HT1080 (cell line): ENCODE measurements at places on chromosomes 3 and 15. TPM values are rescaled to one million over a fixed set of nuclear protein-coding genes. Genes with fewer than 3 reads are reported as not detected.

DNA sequence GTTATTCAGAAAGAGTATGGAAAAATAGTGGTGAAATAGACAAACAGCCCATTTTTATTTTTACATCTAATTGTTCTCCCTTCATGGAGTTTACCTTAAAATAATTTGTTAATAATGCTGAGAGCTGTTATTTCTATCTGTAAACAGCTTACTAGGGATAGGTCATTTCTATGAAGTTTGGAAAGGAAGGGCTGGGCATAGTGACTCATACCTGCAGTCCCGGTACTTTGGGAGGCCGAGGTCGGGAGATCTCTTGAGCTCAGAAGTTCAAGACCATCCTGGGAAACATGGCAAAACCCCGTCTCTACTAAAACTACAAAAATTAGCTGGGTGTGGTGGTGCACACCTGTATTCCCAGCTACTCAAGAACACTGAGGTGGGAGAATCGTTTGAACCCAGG is 624.3 kb upstream of the LMCD1 start:
- DNase-seq: no peak

DNA sequence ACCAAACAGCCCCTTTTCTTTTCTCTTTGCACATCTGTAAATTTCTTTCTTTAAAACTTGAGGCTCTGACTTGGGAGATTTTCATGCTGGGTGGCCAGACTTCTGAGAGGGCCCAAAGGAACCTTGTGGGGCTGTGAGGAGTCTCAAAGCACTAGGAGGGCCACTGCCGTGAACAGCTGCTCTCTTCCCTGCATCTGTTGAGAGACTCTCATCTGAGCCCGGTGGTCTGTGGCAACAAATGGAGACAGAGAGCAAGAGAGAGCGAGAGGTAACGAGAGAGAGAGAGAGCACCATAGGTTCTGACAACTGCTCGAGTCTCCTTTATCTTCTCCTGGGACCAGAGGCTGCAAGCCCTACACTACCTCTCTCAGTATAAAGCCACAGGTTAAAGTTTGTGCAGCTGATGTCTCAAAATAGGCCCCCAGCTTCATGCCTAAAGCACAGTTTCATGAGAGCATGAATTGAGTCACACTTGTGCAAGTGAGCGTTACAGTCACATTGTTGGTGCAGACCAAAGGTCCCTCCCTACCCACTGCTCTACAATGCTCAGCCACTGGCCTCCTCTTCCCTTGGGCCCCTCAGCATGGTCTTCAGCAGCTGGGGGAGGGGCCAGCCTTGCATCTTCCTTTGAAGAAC is 60.7 kb downstream of the ZNF621 start:
- DNase-seq: no peak

- peak; percentile 74 for DNase-seq
Observed at GRCh38 chr3:150216041-150216811, 191.9 kb upstream of the TSC22D2 start.

- DNase-seq: no peak
Observed at GRCh38 chr15:79653533-79653932, 221.4 kb downstream of the MINAR1 start.

- DNase-seq: no peak
Observed at GRCh38 chr15:78749831-78750230, 61.4 kb downstream of the ADAMTS7 start.

- peak; percentile 74 for DNase-seq
Observed at GRCh38 chr3:44000586-44000985, 241.1 kb upstream of the TOPAZ1 start.

GRCh38 chr3:58794750-58795149 is 128.2 kb upstream of the FAM3D start:
- DNase-seq: no peak

DNA sequence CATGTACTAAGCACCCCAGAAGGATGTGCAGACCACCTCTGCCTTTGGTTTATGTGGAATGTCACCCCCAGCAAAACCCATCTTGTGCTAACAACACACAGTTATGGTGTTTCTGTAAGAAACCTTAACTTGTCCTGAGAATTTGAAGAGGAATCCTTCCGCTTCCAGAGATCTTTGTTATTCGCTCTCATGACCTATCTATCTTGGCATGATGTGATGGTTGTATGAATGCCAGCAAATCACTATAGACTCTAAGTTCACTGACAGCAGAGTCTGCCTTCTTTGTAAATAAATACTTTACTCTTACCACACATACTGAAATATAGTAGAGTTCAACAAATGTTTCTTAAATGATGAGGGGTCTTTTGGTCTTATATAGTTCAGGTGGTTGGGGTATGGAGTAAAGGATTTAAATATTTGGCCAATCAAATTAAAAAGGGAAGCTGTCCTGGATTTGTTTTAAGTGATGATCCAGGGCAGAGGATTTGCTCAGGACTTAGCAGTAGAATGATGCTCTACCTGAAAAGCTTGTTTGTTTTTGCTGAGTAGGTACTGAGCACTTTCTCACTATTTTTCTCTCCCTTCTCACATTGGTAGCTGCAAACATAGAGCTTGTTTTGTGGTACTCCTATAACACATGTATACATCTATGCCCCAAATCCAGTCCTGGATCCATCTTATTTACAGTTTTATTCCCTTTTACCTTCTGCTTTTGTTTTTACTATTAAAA is 27.9 kb upstream of the RTP1 start:
- no peak for DNase-seq

DNA sequence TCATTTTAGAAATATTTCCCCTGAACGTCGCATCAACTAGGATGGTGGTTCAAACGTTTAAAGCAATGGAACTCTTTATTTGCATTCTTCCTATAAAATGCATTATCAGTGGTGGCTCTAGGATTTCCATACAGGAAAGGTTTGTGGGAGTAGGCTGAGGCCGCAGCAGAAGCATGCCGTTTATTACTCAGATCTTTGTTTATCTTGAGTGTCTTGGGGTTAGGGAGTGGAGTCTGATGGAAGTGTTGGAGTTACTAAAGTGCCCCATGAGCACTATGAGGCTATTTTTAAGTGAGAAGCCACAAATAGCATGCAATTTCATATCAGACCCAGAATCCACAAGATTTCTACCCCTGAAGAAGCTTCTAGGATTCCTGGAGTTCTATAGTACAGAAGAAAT is 26.2 kb downstream of the ATOSA start:
- DNase-seq: peak; percentile 79

- no peak for DNase-seq
Observed at GRCh38 chr3:149291178-149291577, 42.3 kb downstream of the TM4SF18 start.

DNA sequence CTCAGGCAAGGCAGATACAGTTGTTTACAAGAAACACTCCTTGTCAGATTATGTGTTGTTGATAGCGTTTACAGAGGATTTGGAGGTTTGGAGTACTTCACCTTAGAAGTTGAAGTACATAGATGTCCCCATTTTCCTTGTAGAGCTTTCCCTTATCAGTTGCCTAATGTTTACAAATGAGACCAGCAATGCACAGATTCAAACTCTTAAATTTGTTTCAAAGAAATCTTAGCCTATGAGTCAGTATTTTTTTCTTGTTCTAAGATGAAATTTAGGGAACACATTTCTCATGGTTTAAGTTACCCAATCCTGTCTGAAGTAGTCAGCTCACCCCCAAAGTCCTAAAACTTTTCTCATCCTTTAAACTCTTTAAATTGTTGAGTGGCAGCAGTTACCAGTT is 6.3 kb upstream of the EIF5A2 start:
- DNase-seq: no peak

DNA sequence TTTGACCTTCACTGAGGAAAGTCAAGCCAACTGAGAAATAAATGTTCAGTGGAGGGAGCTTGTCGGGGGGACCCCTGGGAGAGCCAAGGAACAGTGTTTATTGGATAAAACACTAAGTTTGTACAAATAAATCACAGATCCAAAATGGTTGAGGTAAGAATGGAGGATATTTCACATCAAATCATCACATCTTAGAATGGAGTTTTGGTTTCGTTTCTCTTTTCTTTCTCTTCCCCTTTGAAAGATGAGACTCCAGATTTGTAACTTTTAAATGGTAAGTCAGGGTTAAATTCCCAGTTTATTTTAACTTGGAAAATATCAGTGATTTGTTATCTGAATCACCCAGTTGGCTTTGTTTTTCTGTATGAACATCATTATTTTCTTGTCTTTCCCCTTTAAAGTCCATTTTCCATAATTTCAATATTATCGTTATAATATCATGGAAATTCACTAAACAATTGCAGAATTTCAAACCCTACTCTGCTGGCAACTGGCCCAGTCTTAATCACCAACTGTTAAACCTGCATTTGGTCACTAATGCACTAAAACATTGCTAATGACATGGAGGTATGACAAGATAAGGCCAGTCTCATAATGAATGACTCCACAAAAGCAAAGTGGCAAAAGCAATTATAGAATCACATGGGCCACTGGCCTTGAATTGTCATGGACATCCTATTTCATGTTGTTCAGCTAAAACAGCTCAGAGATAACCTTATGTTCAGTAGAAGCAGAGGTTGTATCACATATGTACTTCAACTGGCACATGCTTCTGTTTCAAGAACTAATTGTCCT is 295.1 kb downstream of the SHOX2 start:
- no peak for DNase-seq

- DNase-seq: no peak
Observed at GRCh38 chr3:54065140-54065539, 57.2 kb upstream of the CACNA2D3 start.

DNA sequence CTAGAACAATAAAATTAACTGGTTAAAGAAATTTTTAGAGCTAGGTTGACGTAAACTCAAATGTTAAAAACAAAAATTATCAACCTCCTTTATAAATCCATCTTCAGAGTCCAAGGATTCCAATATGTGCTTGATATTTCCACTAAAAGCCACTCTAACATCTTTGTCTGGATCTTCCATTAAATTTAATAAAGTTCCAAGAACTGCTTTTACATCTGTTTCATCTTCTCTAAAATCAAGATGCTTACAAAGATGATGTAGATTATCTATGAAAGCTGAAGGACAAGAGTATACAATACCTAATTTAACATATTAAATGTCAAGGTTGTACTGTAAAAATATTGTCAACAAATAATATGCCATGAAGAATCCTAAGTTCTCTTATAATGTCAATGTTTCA is 24.8 kb downstream of the ATR start:
- DNase-seq: no peak

DNA sequence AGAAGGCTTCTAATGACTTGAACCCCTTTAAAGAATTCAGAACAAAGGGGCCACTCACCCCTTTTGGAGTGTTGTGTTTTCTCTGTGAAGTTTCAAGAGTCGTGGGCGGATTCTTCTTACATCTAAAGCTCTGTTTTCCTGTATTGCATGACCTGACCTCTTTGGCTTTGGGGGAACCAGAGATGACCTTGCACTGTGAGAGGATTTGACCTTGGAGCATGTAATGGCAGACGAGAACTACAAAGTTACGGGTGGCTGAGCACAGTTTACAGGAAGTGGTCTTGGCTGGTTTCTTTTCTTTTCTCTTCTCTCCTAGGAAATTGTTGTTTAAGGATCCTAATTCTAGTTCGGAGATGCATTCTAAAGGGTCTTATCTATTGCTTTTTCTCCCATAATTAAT is 6.2 kb upstream of the BDH1 start:
- DNase-seq: no peak

GRCh38 chr3:183491109-183491922 is 62.9 kb upstream of the MCF2L2 start:
- no peak for DNase-seq

GRCh38 chr15:85792912-85793590 is 1.7 kb downstream of the KLHL25 start:
- DNase-seq: peak; percentile 17

- no peak for DNase-seq
Observed at GRCh38 chr3:146637871-146638270, 32.7 kb upstream of the PLSCR5 start.

GRCh38 chr3:151209654-151210053 is 6.6 kb upstream of the GPR171 start:
- no peak for DNase-seq

- DNase-seq: peak; percentile 51
Observed at GRCh38 chr3:29281344-29282241, 722 bp downstream of the RBMS3 start.

DNA sequence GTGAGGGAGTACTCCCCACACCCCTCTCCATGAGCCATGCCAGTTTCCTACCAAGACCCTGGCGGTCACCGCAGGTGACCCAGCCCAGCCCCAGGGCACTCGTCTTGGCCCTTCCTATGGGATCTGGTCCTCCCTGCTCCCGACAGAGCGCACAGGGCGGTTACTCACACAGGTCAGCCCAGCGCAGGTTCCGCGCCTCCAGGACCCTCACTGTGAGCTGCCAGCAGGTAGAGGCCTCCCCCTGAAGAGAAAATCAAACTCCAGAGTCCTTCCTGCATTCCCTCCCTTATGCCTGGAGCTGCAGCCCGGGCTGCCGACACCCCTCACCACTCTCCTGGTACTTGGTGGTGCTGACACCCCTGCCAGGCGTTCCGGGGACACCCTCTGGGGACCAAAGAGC is 6.9 kb downstream of the PLA2G4D start:
- no peak for DNase-seq

GRCh38 chr15:88982304-88982945 is 69.2 kb upstream of the MFGE8 start:
- DNase-seq: peak; percentile 44

- no peak for DNase-seq
Observed at GRCh38 chr3:138867996-138868395, 33.3 kb upstream of the PIK3CB start.

DNA sequence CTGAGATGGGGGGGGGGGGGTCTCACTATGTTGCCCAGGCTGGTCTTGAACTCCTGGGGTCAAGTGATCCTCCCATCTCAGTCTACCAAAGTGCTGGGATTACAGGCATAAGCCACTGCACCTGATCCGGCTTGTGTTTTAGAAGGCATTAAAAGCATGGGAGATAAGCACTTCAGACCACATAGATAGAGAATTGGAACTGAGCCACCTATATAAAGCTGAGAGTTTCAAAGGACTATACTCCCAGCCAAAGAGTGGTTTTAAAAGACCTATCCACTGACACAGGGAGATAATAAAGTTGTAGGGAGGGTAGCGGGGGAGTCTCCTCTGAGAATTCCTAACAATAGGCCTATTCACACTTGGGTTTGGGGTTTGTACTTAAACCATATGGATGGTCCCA is 34.8 kb downstream of the DENND4A start:
- DNase-seq: no peak

DNA sequence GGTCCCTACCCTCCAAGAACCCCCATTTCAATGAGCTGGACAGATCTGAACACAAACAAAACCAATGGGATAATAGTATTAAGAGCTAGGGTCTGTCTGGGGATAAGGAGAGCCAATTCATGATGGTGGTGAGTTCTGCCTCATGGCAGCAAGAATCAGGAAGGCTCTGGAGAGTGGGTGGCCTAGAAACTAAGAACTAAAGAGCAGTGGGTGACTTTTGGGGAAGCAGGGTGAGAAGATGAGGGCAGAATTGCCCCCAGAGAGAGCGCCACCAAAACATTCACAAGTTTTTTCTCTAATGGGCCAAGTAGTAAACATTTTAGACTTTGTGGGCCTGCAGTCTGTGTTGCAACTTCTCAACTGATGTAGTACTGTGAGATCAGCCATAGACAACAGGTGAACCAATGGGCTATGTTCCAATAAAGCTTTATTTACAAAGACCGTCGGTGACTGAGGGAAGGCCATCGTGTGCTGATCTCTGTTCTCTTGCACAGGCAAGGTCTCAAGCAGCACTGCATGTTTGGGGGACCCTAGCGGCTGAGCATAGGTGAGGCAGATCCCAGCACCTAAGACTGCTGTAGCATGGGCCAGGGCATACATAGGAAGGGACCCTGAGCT is 225.5 kb upstream of the ST8SIA2 start:
- no peak for DNase-seq

ZNF80 gene
- not detected in 2 replicates for total RNA-seq

GOLGA8R gene
- 0.17 and 0.69 TPM in 2 replicates for total RNA-seq

NDN gene
- total RNA-seq: 3.7 and 4.0 TPM in 2 replicates

GABRR3 gene
- not detected in 2 replicates for total RNA-seq

CILP gene
- 1.1 and 1.2 TPM in 2 replicates for total RNA-seq

MLF1 gene
- total RNA-seq: 12.0 and 17.7 TPM in 2 replicates

PRR20G gene
- not detected in 2 replicates for total RNA-seq
